Activated CD8-positive, alpha-beta memory T cell treated with anti-CD3 and anti-CD28 coated beads, Interleukin-2, amount 50 U/mL, for 48 hours (primary cell): ENCODE measurements at places on chromosomes 3 and 15.

DNA sequence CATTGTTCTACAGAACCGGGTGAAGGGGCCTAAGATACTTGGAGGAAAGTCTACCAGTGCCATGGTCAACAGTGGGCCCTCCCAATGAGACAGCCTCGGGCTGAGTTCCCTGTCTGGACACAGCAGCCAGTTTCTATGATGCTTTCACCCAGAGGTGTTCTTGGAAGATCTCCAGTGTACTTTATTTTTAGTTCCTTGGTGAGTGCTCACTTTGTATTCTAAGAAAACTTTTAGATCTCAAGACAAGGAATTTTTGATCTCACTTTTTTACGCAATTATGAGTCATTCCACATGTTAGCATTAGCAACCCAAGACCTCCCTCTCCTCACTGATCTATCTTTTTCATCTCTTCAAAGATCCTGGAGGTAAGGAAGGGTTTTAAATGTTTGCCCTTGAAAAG lies 287.7 kb downstream of the RORA start:
- no peak for DNase-seq

DNA sequence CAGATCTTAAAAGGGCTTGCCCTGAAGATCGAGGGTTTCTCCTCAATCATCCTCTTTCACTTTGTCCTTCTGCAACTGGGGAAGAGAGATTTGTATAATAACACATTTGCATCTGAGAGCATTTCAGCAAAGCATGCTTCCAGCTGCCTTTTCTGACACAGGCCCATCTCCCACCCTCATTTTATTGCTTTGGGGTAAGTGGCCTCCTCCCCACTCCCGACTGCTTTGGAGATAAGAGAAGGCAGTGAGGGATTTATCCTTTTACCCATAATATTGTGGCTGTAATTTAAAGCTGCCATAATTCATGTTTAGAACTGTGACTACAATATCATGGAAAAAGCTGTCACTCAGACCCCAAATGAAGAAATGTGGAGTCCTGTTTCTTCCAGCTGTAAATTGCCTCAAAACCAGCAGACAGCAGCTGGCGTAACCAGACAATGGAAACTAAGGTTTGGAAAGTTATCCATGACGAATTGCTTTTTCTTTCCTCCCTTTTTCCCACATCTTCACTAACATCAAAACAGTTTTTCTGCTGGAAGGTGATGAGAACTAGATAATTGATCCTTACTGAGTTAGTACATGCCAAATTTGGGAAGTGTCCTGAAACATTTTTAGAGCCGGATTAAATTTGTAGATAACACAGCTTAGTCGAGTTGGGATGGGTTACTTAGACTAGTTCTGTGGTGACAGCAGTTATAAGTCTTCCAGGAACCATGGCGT lies 104.2 kb upstream of the PFN2 start:
- no peak for DNase-seq

- DNase-seq: peak; percentile 89
These were observed 12.0 kb upstream of the SHC4 start for GRCh38 chr15:48975472-48976419.

- DNase-seq: no peak
These were observed 127.0 kb downstream of the STAG1 start for GRCh38 chr3:136624894-136625815.
